ENCODE measurements at places on chromosomes 1 and 21.

DNA sequence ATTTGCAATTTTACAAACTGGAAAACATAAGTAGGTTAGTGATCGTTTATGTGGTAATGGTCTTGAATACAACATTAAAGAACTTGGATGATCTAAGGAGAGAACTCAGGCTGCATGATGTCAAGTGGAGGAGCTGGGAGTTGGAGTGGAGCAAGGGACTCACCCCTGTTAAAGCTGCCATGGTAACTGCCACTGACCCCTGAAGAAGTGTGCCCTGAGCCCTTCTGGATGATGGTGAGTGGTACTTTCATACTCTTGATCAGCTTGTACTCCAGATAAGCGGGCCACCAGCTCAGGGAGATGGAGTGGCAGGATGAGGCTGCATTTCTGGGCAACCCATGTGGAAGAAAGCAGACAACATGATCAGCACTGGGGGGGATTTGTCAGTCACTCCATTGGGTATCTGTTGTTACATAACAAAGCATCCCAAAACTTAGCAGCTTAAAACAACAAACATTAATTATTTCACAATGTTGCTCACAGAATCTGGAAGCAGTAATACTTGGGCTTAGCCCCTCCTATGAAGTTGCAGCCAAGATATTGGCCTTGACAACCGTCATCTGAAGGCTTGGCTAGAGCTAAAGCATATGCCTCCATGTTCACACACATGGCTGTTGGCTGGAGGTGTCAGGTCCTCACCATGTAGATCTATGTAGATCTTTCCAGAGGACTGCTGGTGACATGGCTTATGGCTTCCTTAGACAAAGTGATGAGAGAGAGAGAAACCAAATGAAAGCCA, 213.8 kb downstream of the DUSP10 start:
- no peak for DNase-seq

DNA sequence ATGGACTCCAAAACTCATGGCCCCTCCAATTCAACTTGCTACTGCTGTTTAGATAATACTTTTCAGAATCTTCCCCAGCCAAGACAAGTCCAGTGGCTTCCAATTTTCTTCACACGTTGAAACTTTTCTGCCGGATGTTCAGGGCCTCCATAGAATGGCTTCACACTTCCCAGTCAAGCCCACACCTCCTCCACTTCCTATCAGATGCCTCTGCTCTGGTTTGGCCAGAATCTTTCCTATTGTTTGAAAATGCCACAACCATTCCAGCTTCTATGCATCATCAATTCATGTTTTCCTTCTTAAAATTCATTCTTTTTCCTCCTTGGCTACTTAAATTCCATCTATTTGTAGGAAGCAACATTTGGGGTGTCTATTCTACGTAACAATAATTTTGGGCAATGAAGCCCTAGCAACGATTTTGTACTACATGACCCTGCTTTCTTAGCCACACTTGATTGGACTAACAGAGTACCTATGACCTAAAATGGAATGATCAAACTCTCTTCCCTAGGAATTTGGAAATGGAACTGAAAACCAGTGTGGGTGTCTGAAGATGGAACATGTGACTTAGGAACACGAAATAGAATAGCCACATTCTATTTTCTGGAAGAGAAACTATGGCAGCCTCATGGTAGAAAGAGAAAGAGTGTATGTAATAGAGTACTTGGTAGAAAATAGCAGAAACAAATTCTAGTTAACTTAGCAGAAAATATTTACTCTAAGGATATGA, 74.1 kb upstream of the CNIH3 start:
- no peak for DNase-seq

DNA sequence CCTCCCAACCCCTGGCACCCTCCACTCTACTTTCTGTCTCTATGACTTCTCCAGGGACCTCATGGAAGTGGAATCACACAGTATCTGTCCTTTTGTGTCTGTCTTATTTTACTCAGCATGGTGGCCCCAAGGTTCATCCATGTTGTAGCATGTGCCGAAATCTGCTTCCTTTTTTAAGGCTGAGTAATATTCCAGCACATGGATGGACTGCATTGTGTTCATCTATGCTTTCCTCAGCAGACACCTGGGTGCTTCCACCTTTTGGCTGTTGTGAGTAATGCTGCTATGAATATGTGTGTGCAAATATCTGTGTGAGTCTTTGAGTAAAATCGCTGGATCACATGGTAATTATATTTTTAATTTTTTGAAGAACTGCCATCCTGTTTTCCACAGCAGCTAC, 1.6 kb upstream of the PFKL start:
- no peak for DNase-seq

DNA sequence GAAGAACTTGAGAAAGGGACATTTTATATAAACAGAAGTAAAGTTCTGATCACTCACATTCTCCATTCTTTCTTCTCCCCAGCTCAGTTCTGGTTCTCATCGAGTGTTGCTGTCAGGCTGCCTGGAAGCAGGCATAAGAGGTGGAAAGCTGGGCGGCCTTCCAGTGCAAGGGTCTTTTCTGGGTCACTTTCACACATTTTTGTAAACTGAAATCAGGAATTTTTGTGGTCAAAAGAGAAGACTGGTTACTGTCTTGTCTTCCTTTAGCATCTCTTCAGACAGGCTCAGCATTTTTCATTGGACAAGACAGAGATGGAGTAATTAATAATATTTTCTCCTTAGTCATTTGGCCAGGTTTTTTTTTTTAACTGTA, 93.7 kb downstream of the CTH start:
- no peak for DNase-seq

- no peak for DNase-seq
Measured at GRCh38 chr1:1550591-1551432, 10.4 kb upstream of the TMEM240 start.

GRCh38 chr1:219813294-219813693, 115.1 kb downstream of the SLC30A10 start:
- DNase-seq = no peak
